ENCODE measurements at places on chromosomes 3 and 15. TPM values are rescaled to one million over a fixed set of nuclear protein-coding genes. Genes with fewer than 3 reads are reported as not detected.

POLQ gene
- 0.77 TPM for polyA plus RNA-seq

GASK1A gene
- 1.6 TPM for polyA plus RNA-seq

ZSCAN2 gene
- 4.6 TPM for polyA plus RNA-seq

PAK6 gene
- polyA plus RNA-seq: 0.46 TPM

DNA sequence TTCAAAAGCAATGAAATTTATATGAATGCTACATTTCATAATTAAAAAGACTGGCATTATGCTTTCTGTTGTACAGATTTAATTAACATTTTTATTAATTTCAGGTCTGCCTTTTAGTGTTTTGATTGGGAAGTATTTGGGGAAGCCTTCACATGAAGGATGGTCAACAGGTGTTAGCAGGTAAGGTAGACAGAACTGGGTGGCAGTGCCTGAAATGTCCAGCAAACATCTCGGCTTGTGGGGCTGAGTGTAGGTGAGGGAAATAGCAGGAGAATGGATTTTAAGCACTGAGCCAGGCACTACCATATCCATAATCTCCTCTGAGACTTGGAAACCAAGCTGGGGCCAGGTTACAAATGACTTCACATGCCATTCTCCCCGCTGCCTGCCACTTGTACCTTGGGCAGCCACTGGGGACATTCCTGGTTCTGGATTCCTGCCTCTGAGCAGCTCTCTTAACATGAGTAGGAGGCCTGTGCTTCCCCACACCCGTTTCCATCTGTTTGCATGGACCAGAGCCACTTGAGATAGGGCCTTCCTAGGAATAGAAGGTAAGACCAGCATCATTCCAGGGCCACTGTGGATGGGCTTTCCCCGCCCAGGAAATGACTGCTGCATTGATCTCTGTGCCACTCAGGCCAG is 125.9 kb upstream of the HES1 start:
- H3K4me3 ChIP-seq: no peak overlapping the region
- DNase-seq: no peak
- H3K4me1 ChIP-seq: peaks cover 33% of the 10 kb centered on the region
- H3K27me3 ChIP-seq: no peaks in the 10 kb centered on the region

- no peak overlapping the region for H3K4me3 ChIP-seq
- DNase-seq: no peak
- H3K4me1 ChIP-seq: no peaks in the 10 kb centered on the region
- H3K27me3 ChIP-seq: no peaks in the 10 kb centered on the region
- no peak overlapping the region for H3K27ac ChIP-seq
Measured at GRCh38 chr15:93587059-93587521, 498.1 kb upstream of the RGMA start.

DNA sequence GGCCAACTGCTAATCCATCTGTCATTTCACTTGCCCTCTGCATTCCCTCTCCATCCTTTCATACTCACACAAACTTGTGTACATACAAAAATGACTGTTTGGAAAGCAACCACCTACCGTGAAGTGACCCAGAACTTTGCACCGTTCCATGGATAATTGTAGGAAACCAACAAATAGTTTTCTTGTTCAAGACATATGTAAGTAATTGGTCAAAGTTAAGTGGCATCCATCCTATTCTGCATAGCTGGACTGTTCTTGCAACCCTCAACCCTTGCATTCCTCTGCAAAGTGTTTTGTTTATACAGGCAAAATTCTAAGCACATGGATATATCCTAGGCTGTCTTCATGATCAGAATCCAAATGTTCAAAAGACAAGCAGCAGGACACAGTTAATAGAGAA is 592.5 kb downstream of the MECOM start:
- no peaks in the 10 kb centered on the region for H3K27me3 ChIP-seq
- H3K4me3 ChIP-seq: no peak overlapping the region
- no peaks in the 10 kb centered on the region for H3K4me1 ChIP-seq

- peaks cover 18% of the 10 kb centered on the region for H3K27me3 ChIP-seq
- H3K4me3 ChIP-seq: no peak overlapping the region
- peak; percentile 40 for DNase-seq
- no peaks in the 10 kb centered on the region for H3K36me3 ChIP-seq
- no peak overlapping the region for H3K27ac ChIP-seq
Measured at GRCh38 chr3:13598926-13599886, 50.3 kb downstream of the FBLN2 start.

GRCh38 chr3:103894162-103894822 is 1459.5 kb downstream of the ZPLD1 start:
- DNase-seq: no peak
- H3K27me3 ChIP-seq: no peaks in the 10 kb centered on the region
- no peaks in the 10 kb centered on the region for H3K36me3 ChIP-seq
- no peaks in the 10 kb centered on the region for H3K4me1 ChIP-seq
- no peak overlapping the region for H3K27ac ChIP-seq

- H3K4me3 ChIP-seq: no peak overlapping the region
- H3K27me3 ChIP-seq: no peaks in the 10 kb centered on the region
- no peaks in the 10 kb centered on the region for H3K4me1 ChIP-seq
- no peak overlapping the region for H3K27ac ChIP-seq
- no peak for DNase-seq
Measured at GRCh38 chr15:63582718-63583426, 14.3 kb upstream of the FBXL22 start.

GRCh38 chr15:89863918-89864317 is 29.9 kb downstream of the AP3S2 start:
- H3K36me3 ChIP-seq: peaks cover 72% of the 10 kb centered on the region
- no peak overlapping the region for H3K4me3 ChIP-seq
- H3K27ac ChIP-seq: no peak overlapping the region
- no peaks in the 10 kb centered on the region for H3K27me3 ChIP-seq
- DNase-seq: no peak

GRCh38 chr15:79990997-79991334 is 20.0 kb upstream of the BCL2A1 start:
- H3K27me3 ChIP-seq: no peaks in the 10 kb centered on the region
- no peak overlapping the region for H3K27ac ChIP-seq
- no peaks in the 10 kb centered on the region for H3K4me1 ChIP-seq

- no peak overlapping the region for H3K4me3 ChIP-seq
- peaks cover 14% of the 10 kb centered on the region for H3K27me3 ChIP-seq
- no peaks in the 10 kb centered on the region for H3K36me3 ChIP-seq
Measured at GRCh38 chr15:57875347-57875746, 168.8 kb downstream of the POLR2M start.

GRCh38 chr15:51281368-51281967 is 56.9 kb downstream of the CYP19A1 start:
- DNase-seq: no peak
- peaks cover 26% of the 10 kb centered on the region for H3K4me1 ChIP-seq

- H3K4me1 ChIP-seq: peaks cover 5% of the 10 kb centered on the region
- H3K36me3 ChIP-seq: no peaks in the 10 kb centered on the region
- no peak overlapping the region for H3K4me3 ChIP-seq
Measured at GRCh38 chr3:195032106-195032759, 238.7 kb downstream of the XXYLT1 start.
